Tongue (tissue), 3 donors: ENCODE measurements at places on chromosomes 11 and 22. TPM values are rescaled to one million over a fixed set of nuclear protein-coding genes. Genes with fewer than 3 reads are reported as not detected.
A peak's percentile ranks its signal among the peaks of the same experiment; 100 is the strongest.

TRIM34 gene
- total RNA-seq: 8.1 TPM

SERPING1 gene
- 20.8 TPM for total RNA-seq

RELT gene
- total RNA-seq: 5.8 TPM

DNA sequence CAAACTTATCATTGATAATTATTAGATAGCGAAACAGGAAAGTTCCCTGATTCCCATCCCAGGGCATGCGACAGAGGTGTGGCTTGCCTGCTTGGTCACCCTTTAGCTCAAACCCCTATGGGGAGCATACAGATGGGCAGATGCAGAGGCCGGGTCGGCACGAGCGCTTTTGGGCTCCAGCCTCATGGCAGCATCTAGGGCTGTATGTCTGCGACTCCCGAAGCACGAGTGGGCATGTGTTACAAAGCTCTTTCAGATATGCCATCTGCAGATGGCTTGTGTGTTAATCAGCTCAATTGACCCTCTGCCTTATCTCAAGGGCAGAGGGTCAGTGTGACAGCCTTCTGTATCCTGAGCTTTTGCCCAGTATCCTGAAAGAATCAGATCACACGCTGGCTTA is 2069.3 kb upstream of the RAG2 start:
- no peak for DNase-seq

DNA sequence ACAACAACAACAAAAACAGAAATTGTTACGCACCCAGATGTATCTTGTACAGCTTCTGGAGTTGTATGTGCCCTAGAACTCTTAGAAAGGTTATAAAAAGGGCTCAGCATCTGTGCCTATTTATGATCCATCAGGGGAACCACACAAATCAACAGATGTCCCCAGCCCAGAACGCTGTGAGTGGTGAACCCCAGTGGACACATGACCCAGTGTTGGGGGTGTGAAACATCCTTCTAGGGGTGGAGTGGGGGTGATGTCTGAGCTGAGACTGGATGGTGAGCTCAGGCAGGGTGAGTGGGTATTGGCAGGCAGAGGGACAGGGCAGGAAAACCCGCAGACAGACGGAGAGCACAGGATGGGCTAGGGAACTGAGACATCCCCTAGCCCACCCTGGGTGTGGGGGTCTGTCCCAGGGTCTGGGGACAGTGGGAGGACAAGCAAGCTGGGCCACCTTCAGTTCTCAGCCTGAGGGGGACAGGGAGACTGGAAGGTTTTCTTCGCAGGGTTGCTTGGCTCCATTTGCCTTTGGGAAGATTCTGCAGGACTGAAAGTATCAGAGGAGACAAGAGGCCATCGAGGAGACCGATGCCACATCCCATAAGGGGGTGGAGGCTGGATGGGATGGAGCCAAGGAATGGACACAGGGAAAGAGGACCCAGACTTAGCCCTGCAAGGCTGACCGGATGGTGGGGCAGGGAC is 5.8 kb upstream of the EMID1 start:
- DNase-seq: no peak

GRCh38 chr11:452203-452744 is 2.2 kb downstream of the PTDSS2 start:
- no peak for DNase-seq

GRCh38 chr22:41831383-41831782 is 1.5 kb upstream of the SREBF2 start:
- DNase-seq: peak; percentile 64

DNA sequence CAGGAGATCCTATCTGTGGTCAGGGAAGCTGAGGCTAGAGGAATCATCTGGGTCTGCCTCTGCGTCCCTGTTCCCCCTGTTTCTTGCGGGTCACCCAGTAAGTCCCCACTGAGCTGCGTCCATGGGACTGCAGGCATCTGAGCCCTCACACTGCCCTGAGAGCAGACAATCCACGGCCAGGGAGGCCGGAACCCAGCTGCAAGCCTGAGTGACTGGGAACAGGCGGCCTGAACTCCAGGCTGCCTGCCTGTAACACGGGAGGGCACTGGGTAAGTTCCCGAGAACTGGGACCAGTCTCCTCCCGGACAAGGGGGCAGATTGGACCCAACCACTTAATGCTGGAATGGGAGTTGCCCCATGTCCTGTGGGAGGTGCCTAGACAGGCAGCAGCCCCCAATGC is 727.4 kb downstream of the BRD1 start:
- peak; percentile 19 for DNase-seq

DNA sequence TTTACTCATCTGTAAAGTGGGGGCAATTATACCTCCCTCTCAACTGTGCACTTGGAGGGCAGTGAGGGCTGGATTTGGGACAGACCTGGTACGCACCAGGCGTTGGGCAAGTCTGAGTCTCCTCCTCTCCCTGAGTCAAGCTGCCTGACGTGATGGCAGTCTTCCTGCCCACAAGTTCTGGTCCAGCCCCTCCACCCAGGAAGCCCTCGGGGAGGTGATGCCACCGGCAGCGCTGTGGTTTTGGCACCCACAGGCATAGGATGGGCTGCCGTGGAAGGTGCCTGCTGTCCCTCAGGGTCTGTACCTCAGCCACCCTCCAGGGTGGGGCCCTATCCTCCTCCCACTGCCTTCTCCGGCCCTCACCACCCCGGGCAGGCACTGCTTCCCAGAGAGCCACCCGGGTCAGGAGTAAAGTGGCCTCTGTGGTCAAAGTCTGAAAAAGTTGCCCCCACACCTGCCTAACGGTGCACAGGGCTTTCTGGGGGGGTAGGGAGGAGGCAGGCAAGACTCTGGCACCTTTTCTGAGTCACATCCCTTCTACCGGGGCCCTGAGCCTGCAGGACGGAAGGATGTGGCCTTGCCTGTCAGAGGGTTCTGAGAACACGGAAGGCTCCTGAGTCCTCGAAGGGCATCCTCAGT is 6.5 kb upstream of the APOBEC3H start:
- DNase-seq: no peak

DNA sequence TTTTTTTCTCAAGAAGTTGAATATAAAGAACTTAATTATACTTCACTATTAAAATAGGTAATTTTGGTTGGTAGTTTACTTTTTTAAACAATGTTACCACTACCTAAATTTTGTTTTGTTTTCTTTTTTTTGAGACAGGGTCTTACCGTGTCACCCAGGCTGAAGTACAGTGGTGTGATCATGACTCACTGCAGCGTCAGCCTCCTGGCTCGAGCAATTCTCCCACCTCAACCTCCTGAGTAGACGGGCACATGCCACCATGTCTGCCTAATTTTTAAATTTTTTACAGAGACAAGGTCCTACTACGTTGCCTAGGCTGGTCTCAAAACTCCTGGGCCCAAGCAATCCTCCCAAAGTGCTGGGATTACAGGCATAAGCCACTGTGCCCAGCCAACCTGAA is 17.6 kb downstream of the SPCS2 start:
- no peak for DNase-seq

DNA sequence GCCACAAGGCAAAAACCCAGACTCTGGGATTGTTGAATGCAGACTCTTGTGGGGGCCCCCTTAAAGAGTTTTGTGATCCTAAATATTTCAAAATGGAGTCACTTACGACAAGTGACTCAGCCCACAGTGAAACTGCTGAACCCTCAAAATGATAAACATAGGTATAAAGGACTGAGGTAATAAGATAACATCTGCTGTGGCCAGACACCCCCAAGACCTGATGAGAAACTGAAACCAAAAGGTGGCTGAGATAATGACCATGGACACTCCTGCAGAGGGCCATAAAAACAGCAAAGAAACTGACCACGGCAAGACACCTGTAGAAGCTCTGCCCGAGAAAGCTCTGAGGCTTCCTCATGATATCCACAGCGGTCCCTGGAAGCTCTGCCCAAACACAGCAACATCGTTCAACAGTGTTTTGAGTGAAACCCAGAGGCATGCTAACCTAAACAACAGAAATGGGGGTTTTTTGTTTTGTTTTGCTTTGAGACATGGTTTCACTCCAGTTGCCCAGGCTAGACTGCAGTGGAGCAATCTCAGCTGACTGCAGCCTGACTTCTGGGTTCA is 1.6 kb upstream of the PLAAT4 start:
- no peak for DNase-seq

MMP7 gene
- total RNA-seq: 9.5 TPM

- no peak for DNase-seq
Observed at GRCh38 chr11:16204261-16204660, 152.1 kb downstream of the SOX6 start.

BIRC3 gene
- 4.9 TPM for total RNA-seq

RFPL2 gene
- not detected for total RNA-seq

SLC1A2 gene
- 2.2 TPM for total RNA-seq

GRCh38 chr11:16857186-16857585 is 118.7 kb downstream of the C11orf58 start:
- no peak for DNase-seq

DNA sequence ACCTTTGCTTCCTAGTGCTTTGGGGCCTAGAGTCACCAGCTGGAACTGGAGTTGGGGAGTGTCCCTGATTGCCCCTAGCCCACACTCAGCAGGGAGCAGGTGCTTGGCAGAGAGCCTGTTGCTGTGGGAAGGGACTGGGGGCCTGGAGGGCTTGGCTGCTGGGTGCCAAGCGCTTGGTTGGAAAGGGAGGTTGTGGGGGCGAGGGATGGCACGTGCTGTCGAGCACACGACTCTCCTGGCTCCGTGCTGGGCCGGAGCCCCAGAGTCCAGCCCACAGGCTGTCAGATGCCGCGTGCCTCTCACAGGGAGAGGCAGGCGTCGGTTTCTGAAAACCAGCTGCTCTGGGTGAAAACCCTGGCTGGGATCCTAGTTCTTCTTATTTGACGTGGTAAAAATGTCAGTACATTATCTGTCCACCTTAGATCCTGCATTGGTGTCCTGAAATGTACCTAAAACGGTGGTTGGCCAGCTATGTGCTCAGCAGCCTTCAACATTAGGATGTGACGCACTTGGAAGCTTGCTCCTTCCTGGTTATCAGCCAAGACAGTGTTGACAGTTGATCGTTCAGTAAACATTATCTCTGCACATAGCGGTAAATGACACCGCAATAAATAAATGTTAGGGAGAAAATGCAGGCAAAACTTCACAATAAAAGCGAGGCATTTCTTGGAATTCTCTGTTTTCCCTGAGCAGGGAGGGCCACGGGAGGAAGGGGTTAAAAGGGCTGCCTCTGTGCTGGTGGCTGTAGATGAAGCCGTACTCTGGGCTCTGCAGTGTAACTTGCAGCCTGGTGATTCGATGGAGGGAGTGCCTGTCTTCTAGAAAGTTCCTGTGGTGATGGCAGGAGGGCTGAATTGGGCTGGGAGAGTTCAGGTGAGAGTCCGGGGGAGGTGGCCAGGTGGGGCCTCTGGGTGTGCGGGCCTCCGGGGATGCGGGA is 29.2 kb downstream of the GRAMD4 start:
- DNase-seq: peak; percentile 89

HTR3A gene
- total RNA-seq: not detected

MRGPRX3 gene
- 0.51 TPM for total RNA-seq

DNA sequence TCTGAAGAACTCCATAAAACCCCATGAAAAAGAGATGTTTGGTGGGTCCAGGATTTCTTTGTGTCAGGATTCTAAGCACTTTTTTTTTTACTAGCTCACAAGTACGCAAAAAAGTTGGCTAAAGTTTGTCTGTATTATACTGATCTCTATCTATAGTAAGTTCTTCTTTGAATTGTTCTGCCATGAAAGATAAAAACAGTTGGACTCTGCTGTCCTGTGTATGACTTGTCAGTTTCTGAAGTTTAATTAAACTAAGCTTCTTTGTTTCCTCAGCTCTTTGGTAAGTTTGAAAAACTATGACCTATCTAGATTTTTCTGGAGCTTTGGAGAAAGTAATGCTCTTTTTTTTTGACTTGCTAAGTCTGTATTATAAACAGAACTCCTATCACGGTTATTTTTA is 812.2 kb upstream of the LUZP2 start:
- no peak for DNase-seq

DNA sequence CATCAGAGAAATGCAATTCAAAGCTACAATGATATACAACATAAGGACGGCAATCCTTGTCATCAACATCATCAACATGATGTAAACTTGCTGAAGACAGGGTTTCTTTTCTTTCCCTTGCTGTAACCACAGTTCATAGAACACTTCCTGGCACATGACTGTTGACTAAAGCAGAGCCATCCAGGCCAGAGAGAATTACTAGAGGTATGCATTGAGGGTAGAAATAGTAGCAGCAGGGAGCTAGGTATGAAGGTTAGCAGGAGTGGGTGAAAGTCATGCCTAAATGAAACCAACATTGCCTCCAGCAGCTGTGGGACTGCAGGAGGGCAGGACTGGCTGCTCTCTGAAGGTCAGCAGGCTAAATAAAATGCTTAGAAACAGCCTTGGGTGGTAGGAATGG is 103.7 kb downstream of the LRRC32 start:
- DNase-seq: no peak

GSTP1 gene
- 431 TPM for total RNA-seq
